Activated CD8-positive, alpha-beta memory T cell treated with anti-CD3 and anti-CD28 coated beads, Interleukin-2, amount 50 U/mL, for 48 hours (primary cell): ENCODE measurements at places on chromosomes 2 and 18.

DNA sequence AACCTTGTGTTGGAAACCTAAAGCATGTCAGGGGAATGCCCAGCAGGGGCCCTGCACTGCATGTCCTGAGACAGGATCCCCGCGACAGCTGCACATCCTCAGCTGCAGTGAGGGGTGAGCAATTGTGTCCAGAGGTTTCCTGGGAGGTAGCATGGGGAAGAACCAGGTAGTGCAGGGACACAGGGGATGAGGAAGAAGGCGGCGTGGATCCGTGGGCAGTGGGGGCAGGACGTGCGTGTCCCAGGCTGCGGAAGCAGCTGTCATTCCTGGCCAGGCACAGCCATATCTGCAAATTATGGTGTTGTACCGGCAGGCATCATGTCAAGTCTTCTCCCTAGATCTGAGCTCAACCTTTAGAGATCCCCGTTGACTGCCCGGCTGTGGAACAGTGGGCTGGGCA is 238.2 kb upstream of the MYT1L start:
- DNase-seq, result no peak

DNA sequence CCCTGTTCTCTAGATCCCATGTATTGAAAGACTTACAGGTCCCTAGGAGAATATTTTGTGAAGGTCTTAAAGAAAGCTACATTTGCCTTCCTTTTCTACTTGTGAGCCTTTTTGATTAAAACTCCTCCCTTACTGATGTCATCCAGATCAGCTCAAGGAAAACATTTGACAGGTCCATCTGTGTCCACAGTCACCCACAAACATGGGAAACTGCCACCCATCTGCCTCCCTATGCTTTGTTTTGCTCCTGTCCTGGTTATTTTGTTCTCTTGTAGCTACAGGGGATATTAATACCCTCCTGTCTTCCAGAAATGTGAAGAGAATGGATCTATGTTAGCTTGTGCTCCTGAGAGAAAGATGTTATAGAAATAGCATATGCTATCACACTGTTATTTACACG is 203.6 kb upstream of the GALNT5 start:
- DNase-seq, result no peak

DNA sequence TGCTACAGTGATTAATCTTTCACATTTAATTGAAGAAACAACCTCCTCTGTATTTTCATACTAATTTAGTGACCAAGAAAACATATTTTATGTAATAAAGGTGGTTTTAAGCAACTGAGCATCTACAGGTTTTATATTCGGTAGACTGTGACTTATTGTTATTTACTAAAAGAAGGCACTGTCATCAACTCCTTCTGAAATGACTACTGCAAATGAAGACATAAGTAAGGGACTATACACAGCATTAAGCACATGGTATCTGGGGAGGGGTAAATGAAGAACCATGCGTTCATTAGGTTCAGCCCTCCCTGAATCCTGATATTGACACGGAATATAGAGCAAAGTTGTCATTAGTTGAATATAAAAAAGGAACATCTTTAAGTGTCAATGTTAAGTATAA is 4.3 kb downstream of the CDH20 start:
- no peak for DNase-seq

DNA sequence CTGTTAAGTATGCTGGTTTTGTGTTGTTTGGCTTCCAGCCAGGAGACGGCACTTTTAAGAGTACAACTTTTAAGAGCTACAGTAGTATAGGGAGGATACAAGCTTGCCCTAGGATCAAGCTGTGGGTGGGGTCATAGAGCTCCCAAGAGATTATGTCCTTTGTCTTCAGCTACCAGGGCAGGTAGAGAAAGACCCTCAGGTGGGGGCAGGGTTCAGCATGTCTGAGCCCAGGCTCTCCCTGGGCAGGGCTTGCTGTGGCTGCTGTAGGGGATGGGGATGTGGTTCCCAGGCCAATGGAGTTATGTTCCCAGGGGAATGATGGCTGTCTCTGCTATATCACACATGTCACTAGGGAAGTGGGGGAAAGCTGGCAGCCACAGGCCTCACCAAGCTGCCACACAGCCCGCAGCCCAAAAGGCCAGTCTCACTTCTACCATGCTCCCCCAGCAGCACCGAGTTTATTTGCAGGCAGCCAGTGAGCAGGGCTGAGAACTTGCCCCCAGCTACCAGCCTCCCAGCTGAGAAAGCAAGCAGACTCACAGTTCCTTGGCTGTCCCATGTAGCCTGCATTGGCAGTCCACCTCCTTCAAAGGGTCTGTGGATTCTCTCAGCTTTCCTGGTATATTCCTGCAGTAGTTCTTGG is 105.7 kb upstream of the ERBB4 start:
- DNase-seq, result no peak

- peak; percentile 91 for DNase-seq
Measured at GRCh38 chr2:24490690-24491541, at the start of gene NCOA1. Gene NCOA1 (plus strand): TSS chr2:24491254. CDS start chr2:24658678, 167,424 bp downstream.

DNA sequence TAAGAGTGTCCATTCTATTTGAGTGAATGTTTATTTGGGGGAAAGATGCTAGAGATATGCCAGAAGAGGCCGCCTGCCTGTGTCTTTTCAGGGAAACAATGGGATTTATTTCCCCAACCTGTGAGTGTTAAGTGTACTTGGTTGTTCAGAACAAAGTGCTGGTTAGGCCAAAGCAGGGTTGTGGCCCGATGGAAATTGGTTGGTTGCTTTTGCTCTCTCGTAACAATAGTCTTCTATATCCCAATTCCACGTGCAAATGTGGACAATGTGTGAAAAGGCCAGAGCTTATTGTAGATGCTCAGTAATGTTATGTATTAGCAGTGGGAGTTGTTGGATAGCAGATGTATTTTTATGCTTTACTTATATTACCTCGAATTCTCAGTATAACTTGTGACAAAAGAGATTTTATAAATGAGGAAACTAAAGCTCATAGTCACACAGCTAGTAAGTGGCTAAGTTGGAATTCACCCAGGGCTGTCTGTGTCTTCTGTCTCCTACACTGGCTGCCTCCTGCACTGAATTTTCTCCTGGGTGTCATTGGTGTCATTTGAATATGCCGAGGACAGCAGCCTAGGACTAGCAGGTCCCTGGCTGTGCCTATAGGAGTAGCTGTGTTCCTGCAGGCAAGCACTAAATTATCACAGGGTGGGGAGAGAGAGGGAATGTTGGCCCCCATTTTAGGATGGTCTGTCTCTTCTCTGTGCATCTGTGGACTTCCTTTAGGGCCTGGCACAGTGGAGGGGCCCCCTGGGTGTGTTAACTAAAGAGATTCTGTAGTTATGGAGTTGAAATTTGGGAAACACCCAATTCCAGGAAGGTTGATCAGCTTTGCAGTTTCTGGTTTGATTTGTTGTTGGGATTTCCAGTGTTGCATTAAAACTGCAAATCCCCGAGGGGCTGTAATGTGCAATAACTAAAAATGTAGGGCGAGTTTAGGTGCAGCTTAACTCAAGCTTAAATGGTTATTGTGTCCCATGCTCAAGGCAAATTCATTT is 21.6 kb downstream of the GPD2 start:
- DNase-seq, result no peak

GRCh38 chr2:69923116-69923515 is 8.2 kb downstream of the MXD1 start:
- no peak for DNase-seq

DNA sequence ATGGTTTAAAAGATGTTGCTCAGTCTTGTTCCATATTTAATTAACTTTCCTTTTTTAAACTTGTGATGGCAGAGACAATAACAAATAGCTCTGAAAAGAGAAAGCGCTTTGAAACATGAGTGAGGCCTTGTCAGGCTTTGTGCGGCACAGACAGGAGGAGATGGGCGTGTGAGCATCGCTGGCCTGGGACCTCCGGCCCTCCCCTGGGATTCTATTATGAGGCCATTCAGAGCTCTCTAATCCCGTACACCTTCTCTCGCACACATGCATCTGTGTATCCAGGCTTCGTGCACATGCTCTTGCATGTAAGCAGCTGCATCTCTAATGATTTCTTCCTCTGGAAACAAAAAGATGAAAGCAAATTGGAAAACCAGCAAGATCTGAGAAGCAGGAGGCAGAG is 313.7 kb downstream of the ZNF521 start:
- no peak for DNase-seq

GRCh38 chr2:58539973-58540372 is 298.8 kb upstream of the FANCL start:
- no peak for DNase-seq

DNA sequence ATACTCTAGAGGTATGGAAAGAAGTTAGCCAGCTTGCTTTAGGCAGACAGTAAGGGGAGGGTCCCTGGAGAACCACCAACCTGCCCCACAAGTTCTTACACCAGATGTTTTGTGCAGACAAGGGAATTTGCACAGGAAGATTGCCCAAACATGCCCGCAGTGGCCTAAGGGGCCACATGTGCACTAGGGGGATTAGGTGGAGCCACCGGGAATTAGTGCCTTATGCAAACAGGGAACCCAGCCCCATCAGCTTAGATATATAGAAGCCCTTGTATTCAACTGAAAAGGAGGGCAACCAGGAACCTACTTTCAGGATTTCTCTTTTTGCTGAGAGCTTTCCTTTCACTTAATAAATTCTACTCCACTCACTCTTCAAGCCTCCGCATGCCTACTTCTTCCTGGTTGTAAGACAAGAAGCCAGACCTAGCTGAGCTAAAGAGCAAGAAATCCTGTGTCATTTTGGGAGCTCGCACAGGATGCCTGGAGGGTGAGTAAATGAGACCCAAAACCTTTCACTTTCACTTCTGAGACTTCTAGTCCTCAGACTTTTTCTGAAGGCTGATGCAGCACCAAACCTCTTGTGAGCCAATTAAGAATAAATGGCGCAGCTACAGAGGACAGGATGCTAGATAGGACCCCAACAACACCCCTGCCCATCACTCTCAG is 146.3 kb downstream of the GCA start:
- no peak for DNase-seq

GRCh38 chr18:47898696-47899095 is 31.8 kb downstream of the SMAD2 start:
- DNase-seq, result no peak

GRCh38 chr2:57965961-57966360 is 80.6 kb upstream of the VRK2 start:
- no peak for DNase-seq

- no peak for DNase-seq
Measured at GRCh38 chr18:72675394-72675793, 131.3 kb upstream of the CBLN2 start.

DNA sequence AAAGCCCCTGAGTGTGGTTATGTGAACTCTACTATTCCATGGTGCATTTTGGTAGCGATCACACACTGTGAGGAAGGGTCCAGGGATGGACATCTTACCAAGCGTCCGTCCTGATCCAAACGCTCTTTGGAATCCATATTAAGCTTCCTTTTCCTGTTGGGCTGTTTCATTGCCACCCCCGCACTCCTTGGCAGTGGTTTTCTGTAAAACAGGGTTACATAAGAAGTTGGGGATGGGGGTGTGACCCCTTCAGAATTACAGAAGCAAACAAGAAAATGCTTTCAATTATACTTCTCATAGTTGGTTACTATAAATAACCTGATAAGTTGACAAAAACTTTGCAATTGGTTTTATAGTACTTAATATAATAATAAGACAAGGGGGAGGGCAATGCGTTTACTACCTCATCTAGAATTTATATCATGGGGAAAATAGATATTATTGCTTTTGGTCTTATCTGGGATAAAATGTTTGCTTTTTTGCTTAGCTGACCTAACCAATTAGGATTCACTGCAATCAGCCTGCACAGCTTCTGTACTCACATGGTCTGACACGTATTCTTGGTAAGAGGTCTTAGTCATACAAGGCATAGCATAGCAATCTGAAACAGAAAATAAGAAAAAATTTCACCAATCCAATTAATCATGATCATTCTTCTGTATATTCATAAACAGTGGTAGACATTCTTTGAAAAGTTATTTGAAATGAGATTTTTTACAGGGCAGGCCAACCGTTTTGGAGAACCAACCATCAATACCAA is 103.1 kb downstream of the L3MBTL4 start:
- no peak for DNase-seq

GRCh38 chr2:15770606-15771005 is 169.7 kb upstream of the MYCN start:
- DNase-seq, result no peak

- DNase-seq, result no peak
Measured at GRCh38 chr2:191625446-191625845, 52.5 kb upstream of the NABP1 start.

DNA sequence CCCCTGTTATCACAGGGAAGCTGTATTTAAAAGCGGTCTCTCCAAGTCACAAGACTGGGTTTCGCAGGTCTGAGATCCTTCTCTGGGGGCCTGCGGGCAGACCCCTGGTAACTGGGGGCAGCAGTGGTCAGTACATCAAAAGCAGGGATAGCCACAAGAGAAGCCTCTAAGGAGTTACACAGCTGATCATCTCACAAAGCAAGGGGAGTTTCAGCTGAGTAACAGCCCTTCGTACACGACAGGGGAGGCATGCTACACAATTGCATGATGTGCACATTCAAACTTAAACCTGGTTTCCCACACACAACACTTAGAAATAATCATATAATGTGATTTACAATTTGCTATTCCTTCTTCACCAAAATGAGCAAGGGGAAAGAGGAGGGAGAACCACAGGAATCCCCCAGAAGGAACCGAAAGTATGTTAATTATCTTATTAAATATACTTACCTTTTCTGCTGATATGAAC is 87.5 kb downstream of the TMEM131 start:
- DNase-seq, result no peak

- DNase-seq, result no peak
Measured at GRCh38 chr2:1687254-1687653, 57.1 kb downstream of the PXDN start.

DNA sequence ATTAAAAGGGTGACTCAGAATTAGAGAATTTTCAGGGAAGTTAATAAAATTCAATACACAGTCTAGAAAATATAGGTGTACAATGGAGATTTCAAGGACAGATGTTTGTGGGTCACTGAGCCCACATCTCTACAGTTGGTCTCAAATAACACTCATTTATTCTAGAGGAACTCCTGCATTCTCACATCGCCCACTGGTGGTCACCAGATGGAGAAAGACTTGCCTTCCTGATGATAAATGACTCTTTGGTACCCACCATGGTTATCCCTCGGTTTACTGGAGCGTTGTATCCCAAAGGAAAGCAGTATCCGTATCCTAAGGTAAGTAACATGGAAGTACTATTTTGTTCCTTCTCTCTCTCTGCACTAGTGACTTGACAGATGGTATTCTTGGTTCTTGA is 1297.1 kb downstream of the DPP10 start:
- no peak for DNase-seq

- no peak for DNase-seq
Measured at GRCh38 chr2:161780881-161781280, 156.7 kb downstream of the SLC4A10 start.

DNA sequence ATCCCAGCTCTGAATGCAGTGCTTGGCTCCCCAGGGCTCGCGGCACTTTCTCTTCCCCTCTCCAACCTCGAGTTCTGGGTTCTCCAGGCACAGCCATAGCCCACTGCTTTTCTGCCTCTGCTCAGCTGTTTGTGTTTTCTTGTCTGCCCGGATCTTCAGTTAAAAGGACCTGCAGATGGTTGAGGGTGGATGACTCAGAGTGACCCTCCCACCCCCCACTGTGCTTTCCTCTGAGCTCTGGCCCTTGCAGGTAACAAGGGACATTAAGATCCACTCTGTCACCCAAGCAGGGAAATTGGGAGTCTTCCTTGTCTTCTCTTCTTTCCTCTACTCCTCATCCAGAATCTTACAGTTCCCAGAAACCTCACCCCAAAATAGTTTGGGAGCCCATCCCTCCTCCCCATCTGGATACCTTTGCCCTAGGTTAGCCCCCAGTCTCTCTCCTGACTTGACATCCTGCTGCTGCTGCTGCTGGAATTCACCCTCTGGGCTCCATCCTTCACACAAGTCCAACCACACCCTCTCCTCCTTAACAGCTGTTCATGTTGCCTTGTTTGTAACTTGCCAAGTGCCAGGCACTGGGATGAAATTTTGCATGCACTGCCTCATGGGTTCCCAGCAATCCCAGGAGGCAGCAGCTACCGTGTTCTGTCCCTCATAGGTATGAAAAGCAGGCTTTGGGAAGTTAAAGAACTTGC is 157.9 kb upstream of the TTC39C start:
- no peak for DNase-seq
